Stimulated activated CD4-positive, alpha-beta T cell treated with anti-CD3 and anti-CD28 coated beads, Interleukin-1b, Interleukin-23, amount 100 ng/mL, for 24 hours (primary cell): ENCODE measurements at places on chromosomes 3 and 15.

- no peak for DNase-seq
Measured at GRCh38 chr3:190013943-190014924, 106.5 kb downstream of the P3H2 start.

- DNase-seq, result no peak
Measured at GRCh38 chr3:17090280-17090983, 205.7 kb downstream of the PLCL2 start.

DNA sequence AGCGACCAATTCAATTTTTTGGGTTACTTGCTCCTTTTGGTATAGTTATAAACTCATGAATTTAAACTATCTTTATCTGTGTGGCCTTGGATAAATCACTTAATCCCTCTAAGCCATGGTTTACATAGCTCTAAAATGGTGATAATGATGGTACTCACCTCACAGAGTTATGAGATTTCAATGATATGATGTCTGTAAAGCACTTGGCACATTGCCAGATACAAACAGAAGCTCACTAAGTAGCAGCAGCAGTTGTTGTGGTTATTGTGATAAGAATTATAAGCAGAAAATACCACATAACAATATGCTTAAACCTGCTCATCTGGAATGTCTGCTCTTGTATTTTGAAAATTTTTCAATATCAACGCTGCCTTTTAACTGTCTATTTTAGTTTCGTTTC lies 185.1 kb upstream of the SNTN start:
- no peak for DNase-seq

GRCh38 chr15:52217186-52217585 lies 26.0 kb upstream of the GNB5 start:
- DNase-seq, result no peak

GRCh38 chr3:97510795-97511194 lies 253.8 kb upstream of the ARL6 start:
- no peak for DNase-seq
